AG08395 (cell line): ENCODE measurements at places on chromosomes 3 and 15.

- DNase-seq: no peak
These were observed 58.5 kb upstream of the UTS2B start for GRCh38 chr3:191388823-191389222.

- DNase-seq: peak; percentile 33
These were observed 457.5 kb upstream of the ALCAM start for GRCh38 chr3:104909198-104909597.

GRCh38 chr3:40719660-40720287 is 195.0 kb downstream of the ZNF621 start:
- DNase-seq: no peak

- no peak for DNase-seq
These were observed 537.6 kb downstream of the PLOD2 start for GRCh38 chr3:145623349-145623748.

- DNase-seq: no peak
These were observed 3.6 kb downstream of the KAT2B start for GRCh38 chr3:20043825-20044224.

DNA sequence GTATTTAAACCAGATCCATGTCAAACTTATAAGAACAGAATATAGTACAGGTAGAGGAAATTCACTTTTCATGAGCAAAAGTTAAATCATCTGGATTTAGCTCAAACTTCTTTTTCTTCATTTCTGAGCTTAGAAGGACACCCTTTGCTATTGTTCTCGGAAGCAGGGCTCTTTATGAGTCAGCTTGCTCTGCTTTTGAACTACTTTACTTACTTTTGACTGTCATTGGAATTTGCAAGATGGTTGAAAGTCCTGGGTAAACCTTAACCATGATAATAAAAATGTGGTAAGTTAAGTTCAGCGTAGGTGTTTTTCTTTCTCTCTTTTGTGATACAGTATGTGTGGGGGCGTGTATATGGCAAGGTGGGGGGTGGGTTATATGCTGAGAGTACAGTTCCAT is 312.7 kb upstream of the DPH6 start:
- DNase-seq: no peak
